ENCODE measurements at places on chromosomes 5 and 9.

DNA sequence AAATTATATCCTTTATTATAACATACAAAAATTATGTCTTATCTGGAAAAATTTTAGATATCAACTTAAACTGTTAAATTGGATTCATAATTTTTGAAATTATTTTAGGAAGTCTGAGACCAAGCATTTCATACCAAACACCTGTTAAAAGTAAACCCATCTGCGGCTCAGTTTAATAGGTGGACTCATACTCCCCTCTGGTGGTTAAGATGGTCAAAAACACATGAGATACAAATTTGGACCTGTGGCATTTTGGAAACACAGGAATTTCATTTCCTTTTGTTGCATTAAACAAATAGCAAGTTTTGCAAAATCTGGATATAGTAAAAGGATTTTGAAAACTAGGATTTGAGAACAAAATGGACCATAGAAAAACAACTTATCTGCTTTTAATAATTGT is 53.7 kb downstream of the RGMB start:
- no peak for DNase-seq

DNA sequence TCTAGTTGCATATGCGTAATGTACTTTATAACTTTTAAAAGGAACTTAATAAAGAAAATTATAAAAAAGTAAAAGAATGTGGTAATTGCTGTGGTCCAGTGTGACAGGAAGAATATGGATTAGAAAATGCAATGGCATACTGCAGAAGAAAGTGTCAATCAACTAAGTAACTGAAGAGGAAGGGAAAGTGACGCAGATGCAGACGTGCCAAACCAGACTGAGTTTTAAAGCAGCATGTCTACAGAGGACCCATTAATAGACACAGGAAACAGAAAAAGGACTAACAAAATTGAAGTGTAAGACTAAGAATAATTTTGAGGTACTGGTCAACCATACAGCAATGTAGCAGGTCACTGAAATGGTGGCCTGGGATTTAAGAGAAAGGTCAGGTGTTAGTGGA is 73.3 kb downstream of the DPYSL3 start:
- no peak for DNase-seq

DNA sequence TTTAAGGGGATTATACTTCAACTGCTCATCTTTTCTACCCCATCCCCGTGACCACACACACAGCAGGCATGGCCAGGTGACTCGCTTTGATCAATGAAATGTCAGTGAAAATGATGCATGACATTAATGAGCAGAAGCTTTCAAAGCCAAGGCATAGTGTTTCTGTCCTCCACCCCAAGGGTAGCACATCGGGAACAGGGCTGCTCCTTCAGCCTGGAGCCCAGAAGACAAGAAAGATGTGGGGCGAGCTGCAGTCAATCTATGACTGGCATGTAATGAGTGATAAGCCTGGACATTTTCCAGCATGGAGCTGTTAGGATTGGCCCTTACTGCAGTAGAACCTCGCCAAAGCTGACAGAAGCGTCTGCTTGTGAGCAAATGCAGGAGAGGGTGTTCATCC is 122.6 kb upstream of the IRX2 start:
- DNase-seq: no peak

DNA sequence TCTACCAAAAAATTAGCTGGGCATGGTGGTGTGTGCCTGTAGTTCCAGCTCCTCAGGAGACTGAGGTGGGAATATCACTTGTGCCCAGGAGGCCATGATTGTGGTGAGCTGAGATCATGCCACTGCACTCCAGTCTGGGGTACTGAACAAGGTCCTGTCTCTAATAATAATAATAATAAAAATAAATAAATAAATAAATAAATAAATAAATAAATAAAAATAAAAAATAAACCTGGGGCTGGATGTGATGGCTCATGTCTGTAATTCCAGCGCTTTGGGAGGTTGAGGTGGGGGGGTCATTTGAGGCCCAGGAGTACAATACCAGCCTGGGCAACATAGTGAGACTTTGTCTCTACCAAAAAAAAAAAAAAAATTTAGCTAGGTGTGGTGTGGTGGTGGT is 113.7 kb downstream of the ARHGEF28 start:
- DNase-seq: no peak

GRCh38 chr5:157708866-157709265 is 22.4 kb upstream of the THG1L start:
- DNase-seq: no peak

DNA sequence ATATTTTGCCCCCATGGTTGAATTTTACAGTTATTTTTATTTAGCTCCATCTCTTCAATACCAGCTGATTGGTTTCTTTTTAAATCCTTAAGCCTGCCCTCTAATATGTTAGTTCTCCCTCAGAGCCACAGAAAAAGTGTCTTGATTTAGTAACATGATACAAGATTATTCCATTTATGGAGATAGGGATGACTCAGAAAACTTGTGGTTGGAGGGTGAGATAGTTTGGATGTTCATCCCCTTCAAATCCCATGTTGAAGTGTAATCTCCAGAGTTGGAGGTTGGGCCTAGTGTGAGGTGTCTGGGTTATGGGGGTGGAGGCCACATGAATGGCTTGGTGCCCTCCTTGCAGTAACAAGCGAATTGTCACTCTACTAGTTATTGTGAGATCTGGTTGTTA is 115.7 kb downstream of the FBXO38 start:
- DNase-seq: no peak

- DNase-seq: no peak
Measured at GRCh38 chr5:177973066-177973635, 22.9 kb downstream of the PROP1 start.

DNA sequence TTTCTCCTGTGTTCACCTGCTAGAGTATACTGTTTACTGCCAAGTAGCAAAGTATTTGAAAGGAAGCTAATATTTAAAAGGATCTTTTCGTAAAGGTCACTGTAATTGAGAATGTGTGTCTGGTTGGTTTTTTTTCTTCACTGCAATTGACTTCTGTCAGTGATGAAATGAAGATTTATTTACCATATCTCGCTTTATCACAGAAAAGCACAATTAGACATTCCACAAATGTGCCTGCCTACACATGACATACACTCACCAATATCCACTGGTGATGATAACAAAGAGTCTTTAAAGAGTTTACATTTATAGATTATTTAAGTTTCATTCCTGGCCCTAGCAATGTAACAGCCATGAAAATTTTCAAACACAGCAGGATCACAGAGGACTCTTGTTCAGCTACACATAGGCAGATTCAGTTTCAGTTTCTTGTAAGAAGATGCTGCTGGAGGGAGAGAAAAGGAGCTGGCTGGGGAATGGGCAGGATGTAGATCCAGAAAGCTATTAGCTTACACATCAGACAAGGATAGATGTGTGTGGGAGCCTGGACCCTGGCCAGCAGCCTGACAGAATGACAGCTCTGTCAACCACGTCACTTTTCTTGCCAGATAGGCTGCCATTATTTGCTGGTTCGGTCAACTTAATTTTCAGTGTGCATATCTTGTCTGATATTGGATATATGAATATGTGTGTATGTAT is 104.0 kb downstream of the GDNF start:
- no peak for DNase-seq

DNA sequence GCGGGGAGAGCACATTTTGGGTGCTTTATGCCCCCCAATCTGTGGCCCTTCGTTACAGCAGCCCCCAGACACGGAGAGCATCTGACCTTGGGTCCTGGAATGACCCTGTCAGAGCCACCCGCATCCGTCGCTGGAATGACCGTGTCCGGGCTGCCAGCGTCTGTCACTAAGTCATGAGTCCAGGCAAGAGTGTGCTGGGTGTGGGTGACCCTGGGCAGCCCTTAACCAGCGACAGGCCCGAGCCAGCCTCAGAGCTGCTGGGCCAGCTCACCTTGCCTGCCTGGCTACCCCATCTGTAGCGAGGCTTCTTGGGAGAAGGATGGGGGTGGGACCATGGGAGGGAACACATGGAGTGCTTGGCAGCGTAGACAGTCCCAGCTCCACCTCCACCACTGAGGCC is 46.8 kb upstream of the NOTCH1 start:
- DNase-seq: no peak

DNA sequence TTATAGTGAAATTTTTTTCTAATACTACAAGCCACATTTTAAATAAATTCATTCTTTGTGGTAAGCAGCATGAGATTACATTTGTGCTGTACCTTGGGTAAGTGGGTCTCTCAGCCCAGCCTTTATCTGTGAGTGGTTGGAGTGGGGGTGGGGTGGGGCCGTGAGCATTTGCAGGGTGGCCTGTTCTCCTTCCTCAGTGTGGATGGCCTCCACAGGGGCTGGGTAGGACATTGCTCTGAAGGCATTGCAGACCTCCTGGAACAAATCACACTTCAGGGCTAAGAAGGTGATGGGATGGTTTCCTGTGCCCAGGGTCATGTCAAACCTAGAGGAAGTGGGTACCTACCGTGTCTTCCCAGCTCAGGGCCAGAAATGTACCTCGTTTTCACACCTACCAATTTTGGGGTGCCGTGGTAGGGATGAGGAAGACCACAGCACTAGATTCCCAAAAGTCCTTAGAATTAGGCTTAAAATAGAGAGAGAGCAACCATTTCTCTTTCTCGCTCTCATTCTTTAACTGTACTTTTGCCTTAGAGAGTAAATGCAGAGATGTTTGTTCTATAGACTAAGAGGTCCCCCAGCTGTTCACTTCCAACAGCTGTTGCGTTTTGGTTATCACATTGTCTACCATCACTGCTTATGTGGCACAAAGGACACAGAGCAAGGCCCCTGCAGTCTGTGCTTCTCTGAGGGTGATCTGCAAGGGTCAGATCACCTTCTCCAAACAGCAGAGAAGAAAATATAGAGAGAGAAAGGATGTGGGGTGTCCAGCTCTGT is 83.4 kb upstream of the CTSL start:
- no peak for DNase-seq

GRCh38 chr5:32503261-32503660 is 58.7 kb upstream of the ZFR start:
- DNase-seq: no peak

DNA sequence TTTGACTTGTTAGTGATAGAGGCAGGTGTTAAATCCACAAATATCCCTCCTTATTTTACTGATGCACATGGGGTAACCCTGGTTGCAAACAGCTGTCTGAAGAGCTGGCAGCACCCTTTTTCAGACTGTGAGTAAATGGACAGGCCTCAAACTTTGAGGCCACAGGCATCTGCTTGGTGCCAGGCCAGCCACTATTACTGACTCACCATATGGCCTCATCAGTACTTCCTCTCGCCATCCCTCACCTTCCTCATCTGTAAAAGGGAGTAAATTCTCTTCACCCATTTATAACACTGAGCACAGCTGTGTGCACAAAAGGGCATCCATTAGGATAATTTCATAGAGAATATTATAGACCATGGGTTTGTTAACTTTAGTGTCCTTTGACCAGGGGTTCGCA is 11.9 kb upstream of the TNIP1 start:
- no peak for DNase-seq

GRCh38 chr5:158390577-158390976 is 531.6 kb upstream of the CLINT1 start:
- DNase-seq: no peak

DNA sequence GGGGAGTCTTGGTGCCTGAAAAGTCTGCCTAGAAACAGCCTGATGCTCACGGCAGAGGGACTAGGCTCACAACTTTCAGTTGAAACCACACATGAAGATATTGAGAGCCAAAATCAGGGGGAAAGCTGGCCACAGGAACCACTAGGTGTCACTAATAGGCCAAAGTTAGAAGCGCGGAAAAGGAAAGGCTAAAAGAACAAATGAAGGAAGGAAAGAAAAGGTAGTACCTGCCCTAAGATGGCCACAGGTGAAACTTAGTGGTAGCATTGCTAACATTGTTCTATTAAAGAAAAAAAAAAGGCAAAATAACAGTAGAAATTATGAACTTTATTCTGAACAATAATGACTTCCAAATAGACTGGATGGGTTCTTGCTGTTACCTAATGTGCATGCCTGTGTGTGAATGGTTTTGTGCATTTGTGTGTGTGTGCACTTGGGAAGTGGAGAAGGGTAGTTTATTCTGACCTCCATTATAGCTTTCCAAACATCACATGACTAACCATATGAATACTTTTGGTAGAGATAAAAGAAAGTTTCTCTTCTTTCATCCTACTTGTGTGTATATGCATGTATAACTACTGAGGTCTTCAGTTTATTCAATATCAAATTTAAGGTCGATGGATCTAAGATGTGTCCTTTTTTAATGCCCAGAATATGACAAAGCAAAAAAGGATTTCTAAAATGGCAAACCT is 2.1 kb upstream of the RFESD start:
- DNase-seq: no peak

DNA sequence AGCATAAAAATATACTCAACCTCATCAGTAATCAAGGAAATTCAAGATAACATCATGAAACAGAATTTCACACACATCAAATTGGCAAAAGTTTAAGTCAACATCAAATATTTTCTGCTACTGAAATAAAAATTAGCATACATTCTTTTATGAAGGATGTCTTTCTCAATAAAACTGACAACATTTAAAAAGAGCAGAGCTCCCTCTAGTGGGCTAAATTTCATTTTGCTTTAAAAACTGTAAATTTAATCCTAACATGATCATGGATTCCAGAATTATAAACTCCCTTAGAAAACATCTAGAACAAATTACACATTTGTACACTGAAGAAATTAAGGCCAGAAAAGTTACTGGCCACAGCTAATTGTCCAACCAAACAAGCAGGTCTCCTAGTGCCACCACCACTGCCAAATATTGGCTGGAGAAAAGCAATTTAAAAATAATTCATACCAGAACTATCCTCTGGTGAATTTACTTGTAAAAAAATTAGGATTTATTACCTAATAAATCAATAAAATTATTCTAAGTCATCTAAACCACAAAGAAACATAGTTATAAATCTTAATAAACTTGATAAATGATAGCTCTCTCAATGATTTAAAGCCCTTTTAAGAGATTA is 31.2 kb downstream of the DEPDC1B start:
- DNase-seq: no peak

- no peak for DNase-seq
Measured at GRCh38 chr9:27165068-27165467, 56.0 kb downstream of the TEK start.

DNA sequence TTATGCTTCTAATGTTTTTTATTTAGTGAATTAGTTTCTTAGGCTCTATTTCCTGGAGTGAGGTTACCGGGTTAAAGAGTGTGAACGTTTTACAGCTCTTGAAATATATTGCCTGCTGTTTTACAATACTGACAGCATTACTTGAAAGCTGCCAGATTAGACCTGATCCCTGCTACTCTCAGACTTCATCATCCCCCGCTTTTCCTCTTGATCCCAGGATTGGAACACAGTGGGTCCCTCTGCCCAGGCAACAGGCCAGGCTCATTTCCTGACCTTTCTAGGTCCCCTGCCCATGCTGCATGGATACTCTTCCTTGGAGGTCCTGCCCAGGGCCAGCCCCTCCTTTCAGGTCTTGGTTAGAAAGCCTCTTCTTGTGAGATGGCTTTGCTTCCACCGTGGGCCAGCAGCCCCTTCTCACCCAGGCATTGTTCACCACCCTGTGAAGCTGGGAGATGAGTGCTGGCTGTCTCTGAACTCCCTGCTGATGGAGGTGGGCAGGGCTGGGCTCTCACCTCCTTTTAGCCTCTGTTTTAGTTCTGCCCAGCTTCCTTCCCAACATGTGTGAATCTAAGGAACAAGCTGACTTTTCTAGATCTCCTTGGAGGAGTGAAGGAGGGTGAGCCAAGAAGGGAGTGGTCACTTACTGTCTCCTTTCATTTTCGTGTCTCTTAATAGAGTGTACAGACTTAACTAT is 15.5 kb upstream of the FAM120AOS start:
- no peak for DNase-seq

All from stimulated activated naive CD4-positive, alpha-beta T cell treated with Interleukin-2 at 50 U/mL for 16 hours (primary cell).